ENCODE measurements at places on chromosomes 16 and 17. TPM values are rescaled to one million over a fixed set of nuclear protein-coding genes. Genes with fewer than 3 reads are reported as not detected.

- DNase-seq, result no peak
Observed at GRCh38 chr17:19312406-19312805, 50.1 kb downstream of the B9D1 start.

- peak; percentile 75 for DNase-seq
Observed at GRCh38 chr17:7363311-7363710, 8.4 kb downstream of the TMEM95 start.

- DNase-seq, result no peak
Observed at GRCh38 chr16:57507136-57508034, 21.1 kb upstream of the DOK4 start.

GRCh38 chr16:87420026-87421002 is 28.2 kb downstream of the MAP1LC3B start:
- DNase-seq, result no peak

DNA sequence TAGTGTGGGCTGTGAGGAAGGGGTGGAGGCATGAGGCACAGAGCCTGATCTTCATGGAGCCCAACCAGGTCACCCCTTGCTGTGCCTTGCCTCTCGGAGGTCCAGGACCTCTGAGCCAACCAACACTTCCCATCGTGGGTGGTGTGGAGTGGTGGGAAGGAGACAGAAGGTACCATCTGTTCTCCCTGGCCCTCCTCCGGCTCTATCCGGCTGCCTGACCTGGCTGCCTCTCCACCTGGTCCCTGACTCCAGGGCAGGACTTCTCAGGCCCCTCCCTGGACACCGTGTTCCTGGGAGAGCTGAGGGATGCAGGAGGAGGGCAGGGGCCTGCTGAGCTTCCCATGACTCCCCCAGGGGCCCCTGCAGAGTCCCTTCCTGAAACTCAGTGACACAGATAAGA is 3.9 kb downstream of the PDK2 start:
- no peak for DNase-seq

DNA sequence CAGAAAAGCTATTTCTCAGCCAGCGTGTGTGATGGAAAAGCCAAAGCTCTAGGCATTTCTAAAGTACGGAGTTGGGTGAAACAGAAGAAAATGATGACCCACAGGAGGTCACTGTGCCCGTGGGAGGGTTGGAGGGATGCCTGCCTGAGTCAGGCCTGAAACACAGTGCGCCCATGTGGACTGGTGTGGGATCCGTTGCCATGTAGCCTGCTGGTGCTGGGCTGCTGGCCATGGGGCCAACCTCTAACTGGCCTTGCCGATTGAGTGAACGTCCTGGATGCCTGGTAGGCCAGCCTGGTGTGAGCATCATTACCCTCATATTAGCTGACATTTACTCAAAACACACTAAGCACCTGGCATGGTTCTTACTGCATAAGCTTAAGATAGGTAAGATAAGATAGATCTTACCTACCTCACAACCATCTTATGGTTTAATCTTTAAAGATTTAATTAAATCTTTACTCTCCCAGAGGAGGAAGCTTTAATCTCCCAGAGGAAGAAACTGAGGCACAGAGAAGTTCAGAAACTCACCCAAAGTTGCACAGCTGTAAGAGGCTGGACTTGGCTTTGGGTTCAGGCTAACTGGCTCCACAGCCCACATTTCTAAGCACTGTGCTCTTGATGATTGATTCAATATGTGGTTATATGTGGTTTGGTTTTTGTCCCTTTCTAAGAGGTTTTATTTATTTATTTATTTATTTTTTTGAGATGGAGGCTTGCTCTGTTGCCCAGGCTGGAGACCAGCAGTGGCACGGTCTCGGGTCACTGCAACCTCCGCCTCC is 15.7 kb downstream of the MGAT5B start:
- no peak for DNase-seq

DNA sequence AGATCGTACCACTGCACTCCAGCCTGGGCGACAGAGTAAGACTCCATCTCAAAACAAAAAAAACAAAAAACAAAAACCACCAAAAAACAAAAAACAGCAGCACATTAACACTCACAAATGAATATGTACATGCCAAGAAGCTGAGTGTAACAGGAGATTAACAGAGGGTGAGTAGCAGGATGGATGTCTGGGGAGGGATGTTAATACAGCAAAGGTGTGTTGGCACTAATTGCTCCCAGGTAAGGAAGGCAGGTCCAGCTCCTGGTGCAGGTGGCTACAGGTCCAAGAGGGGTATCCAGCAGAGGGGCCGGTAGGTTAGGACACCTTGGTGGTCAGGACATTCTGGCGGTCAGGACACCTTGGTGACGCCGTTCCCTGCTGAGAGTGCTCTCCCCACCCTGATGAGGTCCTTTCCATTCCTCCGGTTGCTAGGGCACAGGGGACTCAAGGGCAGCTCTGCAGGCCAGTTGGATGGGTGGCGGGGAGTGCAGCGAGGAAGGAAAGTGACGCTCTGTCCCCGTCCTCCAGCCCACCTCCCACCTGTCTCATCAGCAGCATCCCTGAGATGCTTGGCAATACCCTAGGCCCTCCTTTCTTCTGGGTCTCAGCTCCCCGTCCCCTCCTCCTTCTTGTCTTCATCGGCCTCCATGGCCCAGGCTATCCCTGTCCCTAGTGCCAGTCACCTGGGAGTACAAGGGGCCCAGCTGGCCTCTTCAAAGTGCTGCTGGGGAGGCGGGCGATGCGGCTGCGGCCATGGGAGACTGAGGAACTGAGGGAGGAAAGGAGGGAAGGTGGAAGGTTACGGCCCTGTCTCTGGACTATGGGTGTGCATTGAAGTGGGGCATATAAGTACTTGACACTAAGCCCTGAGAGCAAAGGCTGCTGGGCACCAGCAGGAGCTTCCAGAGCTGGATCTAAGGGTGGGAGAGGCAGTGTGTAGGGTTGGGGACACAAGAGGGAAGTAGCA is 10.7 kb upstream of the GFAP start:
- no peak for DNase-seq

DNA sequence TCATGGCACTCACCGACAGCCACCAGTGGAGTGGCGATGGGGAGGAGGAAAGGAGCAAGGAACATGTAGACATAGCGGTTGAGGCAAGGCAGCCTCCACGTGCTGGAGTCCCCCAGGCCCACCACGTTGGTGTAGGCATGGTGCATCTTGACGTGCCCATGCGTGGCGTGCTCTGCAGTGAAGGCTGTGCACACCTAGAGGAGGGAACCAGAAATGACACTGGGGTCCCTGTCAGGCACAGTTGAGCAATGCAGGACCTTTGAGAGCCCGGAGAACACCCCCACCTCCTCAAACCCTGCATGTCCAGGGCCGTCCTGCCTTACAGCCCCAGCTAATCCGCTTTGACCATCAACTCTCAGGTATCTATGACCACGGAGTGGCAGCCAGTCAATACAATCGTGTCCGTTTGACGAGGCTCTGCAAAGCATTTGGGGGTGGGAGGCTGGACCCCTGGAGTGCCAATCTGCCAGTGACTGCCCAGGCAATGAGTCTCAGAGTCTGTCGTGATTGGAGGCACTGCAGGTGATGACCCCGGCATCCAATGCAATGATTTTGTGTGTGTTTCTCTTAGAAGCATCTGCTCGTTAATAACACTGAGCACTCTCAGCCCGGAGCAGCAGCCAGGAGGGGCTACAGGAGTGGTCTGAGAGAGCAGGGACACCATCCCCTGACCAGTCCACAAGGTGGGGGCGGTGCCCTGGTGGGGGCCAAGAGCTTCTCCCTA is 9.9 kb upstream of the FDXR start:
- DNase-seq, result no peak

- DNase-seq, result peak; percentile 52
Observed at GRCh38 chr17:16652847-16653366, 743 bp downstream of the ZNF624 start.

DNA sequence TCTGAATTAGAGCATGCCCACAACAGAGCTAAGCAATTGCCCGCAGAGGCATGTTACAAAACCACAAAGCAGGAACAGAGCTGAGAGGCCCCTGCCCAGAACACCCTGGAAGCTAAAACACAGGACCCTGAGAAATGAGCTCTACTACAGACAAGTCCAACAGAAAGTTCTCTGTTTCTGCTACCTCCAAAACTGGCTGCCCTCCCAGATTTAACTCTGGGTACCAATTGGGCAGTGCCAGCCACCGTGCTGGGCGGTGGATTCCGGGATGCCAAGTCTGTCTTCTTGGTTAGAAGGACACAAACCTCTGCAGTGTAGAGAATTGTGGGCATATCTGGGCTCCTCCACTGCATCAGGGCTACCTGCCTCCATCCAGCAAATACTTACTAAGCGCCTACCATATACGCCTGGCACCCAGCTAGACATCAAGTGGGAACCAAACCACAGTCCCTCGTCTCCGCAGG is 1.0 kb downstream of the CMTM4 start:
- no peak for DNase-seq

DNA sequence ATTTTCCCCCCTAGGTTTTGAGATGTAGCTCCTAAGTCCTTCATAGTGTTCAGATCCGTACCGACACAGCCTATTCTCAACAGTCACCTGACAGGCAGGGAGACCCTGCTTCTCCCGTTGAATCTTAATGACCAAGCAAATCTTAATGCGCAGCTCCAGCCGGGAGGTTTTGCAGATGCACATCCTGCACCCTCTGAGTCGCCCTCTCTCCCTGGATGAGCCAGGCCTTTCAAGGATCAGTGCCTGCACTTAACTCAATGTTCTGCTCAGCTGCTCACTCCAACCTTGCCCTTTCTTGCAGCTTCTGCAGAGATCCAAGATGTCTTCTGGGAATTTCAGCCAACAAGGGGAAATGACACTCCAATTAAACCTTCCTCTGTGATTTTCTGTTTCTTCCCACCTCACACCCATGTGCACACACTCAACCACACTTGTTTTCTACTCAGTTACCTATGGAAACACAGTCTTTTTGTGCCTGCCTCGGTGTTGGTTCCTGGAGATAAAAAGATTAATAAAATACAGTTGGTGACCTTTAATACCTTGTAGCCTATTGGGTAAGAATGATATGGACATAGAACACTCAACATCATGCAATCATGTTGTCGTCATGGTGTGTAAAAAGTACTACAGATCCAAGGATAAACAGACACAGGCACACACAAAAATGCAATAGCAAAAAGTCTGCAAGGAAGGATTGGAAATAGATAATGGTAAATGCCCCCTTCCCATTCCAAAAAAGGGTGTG is 76.9 kb upstream of the DYNLRB2 start:
- DNase-seq, result no peak

DNA sequence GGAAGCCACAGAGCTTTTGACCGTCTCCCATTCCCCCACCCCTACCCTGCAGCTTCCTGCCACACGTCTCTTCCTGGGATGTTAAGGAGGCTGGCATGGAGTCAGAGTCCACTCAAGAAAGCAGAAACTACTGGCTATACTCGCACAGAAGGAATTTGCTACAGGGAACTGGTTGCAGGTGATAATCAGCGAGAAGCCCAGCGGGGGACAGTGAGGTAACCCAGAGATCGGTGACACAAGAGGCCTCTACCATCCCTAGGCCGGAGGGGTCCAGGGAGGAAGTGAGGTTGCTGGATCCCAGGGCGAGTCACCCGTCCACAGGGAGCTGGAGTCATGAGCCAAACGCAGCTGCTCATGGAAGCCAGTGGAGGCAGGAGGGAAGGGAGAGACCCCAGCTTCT is 93.7 kb downstream of the SDK2 start:
- DNase-seq, result peak; percentile 15

DNA sequence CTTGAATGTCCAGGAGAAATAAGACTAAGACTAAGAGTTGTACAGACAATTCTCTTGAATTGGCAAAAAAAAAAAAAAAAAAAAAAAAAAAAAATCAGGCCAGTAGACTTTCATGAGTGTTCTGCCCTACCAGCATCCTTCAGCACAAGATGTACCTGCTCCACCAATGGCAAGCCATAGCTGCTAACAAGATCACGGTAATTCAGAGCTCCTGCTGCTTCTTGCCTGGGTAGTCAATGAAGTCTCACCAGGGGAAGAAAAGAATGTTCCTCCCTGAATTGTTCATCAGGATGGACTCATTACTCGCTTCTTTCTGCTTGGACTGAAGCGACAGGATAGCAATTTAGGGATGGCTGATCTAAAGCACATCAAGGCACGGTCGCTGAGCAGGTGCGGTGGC is 31.1 kb upstream of the APOH start:
- DNase-seq, result no peak

GRCh38 chr16:8937803-8938202 is 25.9 kb downstream of the USP7 start:
- no peak for DNase-seq

DNA sequence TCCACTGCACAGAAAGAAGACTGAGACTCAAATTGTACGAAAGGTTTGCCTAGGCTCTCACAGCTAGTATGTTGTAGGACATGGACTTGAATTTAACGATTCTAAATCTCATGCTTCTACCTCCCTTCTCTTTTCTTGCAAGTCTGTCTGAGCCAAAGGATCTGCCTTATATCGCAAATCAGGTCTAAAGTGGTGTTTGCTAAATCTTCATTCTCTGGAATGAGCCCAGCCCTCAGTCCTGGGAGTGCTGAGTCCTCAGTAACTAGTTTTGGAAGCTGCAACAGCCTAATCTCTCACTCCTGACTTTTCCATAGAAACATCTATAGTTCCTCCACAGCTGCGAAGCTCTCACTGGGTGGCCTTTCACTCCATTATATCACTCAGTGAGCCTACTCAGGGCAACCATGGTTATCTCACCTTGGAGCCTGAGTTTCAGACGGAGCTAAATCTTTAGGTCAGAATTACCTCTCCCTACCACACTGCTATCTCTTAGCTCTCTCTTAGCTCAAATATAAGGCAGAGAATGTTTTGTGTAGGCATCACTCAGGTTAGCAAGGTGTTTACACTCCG is 575.5 kb upstream of the C16orf82 start:
- DNase-seq, result no peak

- peak; percentile 20 for DNase-seq
Observed at GRCh38 chr16:71956486-71956885, 43.7 kb downstream of the PKD1L3 start.

DNA sequence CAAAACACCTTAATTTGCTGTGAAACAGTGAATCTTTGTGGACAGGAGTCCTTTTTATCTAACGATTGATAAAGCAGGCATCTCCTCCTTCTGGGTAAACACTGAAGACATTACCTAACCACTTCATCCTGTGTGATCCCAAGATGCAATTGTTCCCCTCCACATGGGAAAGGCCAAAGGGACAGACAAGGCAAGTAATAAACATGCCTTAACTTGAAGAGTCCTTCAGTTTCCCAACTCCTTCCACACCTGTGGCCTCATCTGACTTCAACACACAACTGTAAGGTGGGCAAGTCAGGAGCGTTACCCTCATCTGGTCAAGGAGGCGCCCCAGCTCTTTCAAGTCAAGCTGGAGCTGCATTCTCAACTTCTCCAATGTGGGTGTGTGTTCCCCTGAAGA is 278.6 kb downstream of the ABCC12 start:
- peak; percentile 77 for DNase-seq

- DNase-seq, result no peak
Observed at GRCh38 chr16:57802341-57803133, at the start of gene KIFC3. Gene KIFC3 (minus strand): TSS chr16:57802491. CDS start chr16:57798243, 4,248 bp downstream.

GRCh38 chr17:19733953-19734526 is 14.1 kb downstream of the ALDH3A1 start:
- no peak for DNase-seq

GRCh38 chr16:20875355-20875650 is 24.9 kb downstream of the DCUN1D3 start:
- DNase-seq, result no peak

GRCh38 chr17:65294181-65294719 is 157.1 kb downstream of the RGS9 start:
- peak; percentile 46 for DNase-seq

The CCDC92B gene
- not detected for total RNA-seq

The FADS6 gene
- total RNA-seq, result not detected

The CLEC18B gene
- total RNA-seq, result 0.79 TPM

The KRT32 gene
- not detected for total RNA-seq

The TM4SF5 gene
- total RNA-seq, result not detected

The KRTAP9-4 gene
- total RNA-seq, result not detected

All from bronchial epithelial cell (primary cell).